ENCODE measurements at places on chromosomes 3 and 15.
A peak's percentile ranks its signal among the peaks of the same experiment; 100 is the strongest.

GRCh38 chr15:40594429-40594836 is 384 bp downstream of the KNL1 start:
- DNase-seq = peak; percentile 40

GRCh38 chr15:25795712-25796111 is 67.4 kb downstream of the ATP10A start:
- no peak for DNase-seq

GRCh38 chr3:52269776-52270175 is 8.7 kb downstream of the WDR82 start:
- DNase-seq = no peak

GRCh38 chr15:43220991-43221403 is at the start of gene EPB42:
Gene EPB42, minus strand, starts transcription at chr15:43221018. Its CDS starts 193 bp downstream, at chr15:43220825.
- DNase-seq = no peak

- DNase-seq = no peak
Observed at GRCh38 chr15:68421798-68422402, 10.1 kb downstream of the ITGA11 start.

- no peak for DNase-seq
Observed at GRCh38 chr3:14480207-14481017, 59.7 kb downstream of the GRIP2 start.

- DNase-seq = no peak
Observed at GRCh38 chr3:122484985-122485384, 29.8 kb downstream of the KPNA1 start.

GRCh38 chr3:9800529-9800928 is 7.6 kb downstream of the ARPC4 start:
- DNase-seq = no peak

GRCh38 chr3:144557515-144557914 is 585.9 kb downstream of the DIPK2A start:
- DNase-seq = no peak

- no peak for DNase-seq
Observed at GRCh38 chr15:80581976-80582375, 113.1 kb upstream of the ABHD17C start.

GRCh38 chr3:101966226-101966625 is 116.9 kb downstream of the NFKBIZ start:
- no peak for DNase-seq

DNA sequence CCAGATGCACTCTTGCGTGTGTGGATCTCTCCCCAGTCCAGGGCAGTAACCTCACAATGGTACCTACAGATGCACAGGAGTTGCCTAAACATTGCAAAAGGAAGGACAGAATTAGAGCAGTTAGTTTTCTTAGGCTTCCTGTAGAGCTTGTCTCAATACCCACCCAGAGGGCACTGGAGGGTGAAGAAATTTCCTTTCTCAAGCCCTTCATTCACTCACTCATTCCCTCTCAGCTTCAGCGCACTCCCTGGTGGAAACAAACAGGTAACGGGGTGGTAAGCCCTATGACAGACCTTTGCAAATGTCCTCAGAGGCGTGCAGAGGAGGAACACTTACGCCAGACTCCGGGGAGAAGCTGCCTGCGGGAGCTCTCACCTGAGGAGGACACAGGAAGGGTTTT is 267.4 kb upstream of the HES1 start:
- DNase-seq = no peak
